Left ventricle myocardium inferior (tissue), 1 donor: ENCODE measurements at places on chromosomes 4 and X. TPM values are rescaled to one million over a fixed set of nuclear protein-coding genes. Genes with fewer than 3 reads are reported as not detected.

GRCh38 chr4:16794816-16795445 lies 103.5 kb downstream of the LDB2 start:
- peak; percentile 22 for DNase-seq

DNA sequence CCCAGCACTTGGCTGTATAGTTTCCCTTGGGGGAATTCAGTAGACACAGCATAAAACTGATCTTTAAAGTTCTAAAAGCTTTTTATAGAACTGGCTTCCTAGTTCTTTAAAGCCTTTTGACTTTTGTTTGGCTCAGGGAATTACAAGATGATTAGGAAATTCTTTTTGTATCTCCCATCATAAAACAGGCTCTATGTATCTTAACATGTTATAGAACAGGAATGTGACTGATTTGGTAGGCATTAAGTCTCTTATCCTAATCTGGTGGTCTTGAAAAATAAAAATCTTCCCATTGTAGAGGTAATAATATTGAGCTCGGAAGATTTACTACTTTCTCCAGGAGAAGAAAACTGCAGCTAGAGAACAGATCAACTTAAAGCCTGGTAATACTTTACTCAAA lies 262.7 kb downstream of the KCNIP4 start:
- no peak for DNase-seq

DNA sequence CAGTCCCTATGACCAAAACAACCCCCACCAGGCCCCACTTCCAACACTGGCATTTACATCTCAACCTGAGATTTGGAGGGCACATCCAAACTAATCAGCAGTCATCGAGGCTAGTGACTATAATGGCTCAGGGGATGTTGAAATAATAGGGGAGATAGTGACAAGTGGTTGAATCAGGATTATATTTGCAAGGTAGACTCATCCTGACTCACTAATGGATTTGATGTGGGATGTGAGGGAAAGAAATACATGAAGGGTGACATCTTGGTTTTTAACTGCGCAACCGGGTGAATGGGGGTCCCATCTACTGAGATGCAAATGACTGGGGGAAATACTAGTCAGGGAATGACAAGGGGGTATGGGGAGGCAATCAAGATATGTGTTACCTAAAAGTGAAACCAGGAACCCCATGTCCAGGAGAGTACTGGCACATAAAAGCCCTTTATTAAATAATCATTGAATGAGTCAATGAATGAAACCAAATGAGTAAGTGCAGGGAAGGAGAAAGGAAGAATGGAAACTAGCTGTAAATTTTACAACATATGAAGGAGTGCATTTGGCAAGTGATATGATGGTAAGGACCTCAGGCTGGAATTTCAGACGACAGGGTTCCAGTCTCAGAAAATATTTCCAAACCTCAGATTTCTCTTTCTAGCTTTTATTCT lies 78.3 kb downstream of the PARM1 start:
- no peak for DNase-seq

GRCh38 chr4:113524505-113525186 lies 236.9 kb downstream of the CAMK2D start:
- no peak for DNase-seq

DNA sequence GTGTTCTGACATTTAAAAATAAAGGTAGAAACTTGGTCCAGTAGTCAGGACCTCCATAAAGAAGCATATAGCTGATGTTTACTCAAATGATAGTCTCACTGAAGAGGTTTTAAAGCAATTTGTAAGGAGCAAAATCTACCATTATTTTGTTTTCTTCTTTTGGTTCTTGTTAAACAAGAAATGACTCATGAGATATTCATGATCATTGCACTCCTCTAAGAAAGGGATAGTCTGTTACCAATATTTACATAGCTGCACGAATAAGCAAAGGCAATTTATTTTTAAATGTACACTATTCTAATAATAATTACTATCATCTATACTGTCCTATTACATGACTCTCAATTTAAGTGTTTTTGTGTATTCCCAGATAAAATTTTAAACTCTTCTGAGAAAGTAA lies 397.9 kb downstream of the FAM47B start:
- no peak for DNase-seq

Gene RRH
- 0.19 TPM for total RNA-seq

Gene FRAS1
- 1.4 TPM for total RNA-seq
